Smooth muscle cell of the pulmonary artery (primary cell): ENCODE measurements at places on chromosomes 6 and 20. TPM values are rescaled to one million over a fixed set of nuclear protein-coding genes. Genes with fewer than 3 reads are reported as not detected.

The DYNLT2 gene
- total RNA-seq = 0.39 and 0.43 TPM in 2 replicates

The PSORS1C2 gene
- total RNA-seq = not detected in 2 replicates

The ATP9A gene
- 44.8 and 55.8 TPM in 2 replicates for total RNA-seq

The ARMC12 gene
- total RNA-seq = 0.26 TPM in 2 replicates

The COL19A1 gene
- total RNA-seq = 0.73 and 2.6 TPM in 2 replicates
